ENCODE measurements at places on chromosomes 4 and X.

- no peak for DNase-seq
These were observed 155.0 kb downstream of the QDPR start for GRCh38 chr4:17356926-17357325.

- no peak for DNase-seq
These were observed 2.5 kb downstream of the USP51 start for GRCh38 chrX:55487143-55487542.

GRCh38 chr4:142886566-142886965 lies 40.5 kb upstream of the INPP4B start:
- no peak for DNase-seq

DNA sequence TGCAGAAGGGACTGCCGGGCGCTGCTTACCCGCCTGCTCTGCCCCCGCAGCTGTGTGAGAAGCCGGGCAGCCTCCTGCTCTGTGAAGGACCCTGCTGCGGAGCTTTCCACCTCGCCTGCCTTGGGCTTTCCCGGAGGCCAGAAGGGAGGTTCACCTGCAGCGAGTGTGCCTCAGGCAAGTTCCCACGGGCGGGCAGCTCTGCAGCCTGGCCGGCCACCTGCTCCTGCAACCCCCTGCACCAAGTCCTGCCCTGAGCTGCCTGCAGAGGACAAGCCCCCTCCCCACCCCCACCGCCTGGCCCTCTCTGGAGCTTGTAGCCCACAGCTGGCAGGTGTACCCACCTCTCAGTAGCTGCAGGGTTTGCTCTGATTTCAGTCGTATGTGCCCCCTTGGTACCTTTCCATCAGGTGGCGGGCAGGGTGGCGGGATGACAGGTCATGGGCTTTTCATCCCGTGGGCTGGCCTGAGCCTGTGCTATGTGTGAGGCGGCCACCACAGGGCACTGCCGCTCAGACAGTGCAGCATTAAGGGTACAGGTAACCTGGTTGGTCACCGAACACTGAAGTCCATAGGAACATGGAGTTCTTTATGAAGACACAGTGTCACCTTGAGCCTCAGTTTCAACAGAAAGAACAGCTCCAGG lies 56.6 kb downstream of the NELFA start:
- DNase-seq: no peak

GRCh38 chr4:151468715-151469696 lies 60.0 kb downstream of the FHIP1A start:
- no peak for DNase-seq

- no peak for DNase-seq
These were observed 49.5 kb upstream of the STOX2 start for GRCh38 chr4:183855323-183856190.

GRCh38 chr4:6873291-6873690 lies 36.3 kb upstream of the TBC1D14 start:
- no peak for DNase-seq

- no peak for DNase-seq
These were observed 239.9 kb downstream of the NKX6-1 start for GRCh38 chr4:84258905-84259830.

DNA sequence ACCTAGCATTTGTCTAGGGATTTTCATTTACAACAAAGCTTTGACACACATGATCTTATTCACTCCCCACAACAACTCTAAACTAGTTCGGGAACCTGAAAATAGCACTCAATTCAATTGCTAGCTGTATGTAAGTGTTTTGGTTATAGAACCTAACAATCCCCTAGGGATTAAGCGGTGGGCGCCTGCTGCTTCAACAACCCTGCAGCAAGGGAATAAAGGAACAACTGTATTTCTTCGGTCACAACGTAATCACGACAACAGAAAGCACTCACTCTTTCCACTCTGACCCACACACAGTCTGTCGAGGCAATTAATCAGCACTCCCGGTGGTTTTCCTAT lies 674 bp upstream of the DIAPH2 start:
- DNase-seq: no peak

DNA sequence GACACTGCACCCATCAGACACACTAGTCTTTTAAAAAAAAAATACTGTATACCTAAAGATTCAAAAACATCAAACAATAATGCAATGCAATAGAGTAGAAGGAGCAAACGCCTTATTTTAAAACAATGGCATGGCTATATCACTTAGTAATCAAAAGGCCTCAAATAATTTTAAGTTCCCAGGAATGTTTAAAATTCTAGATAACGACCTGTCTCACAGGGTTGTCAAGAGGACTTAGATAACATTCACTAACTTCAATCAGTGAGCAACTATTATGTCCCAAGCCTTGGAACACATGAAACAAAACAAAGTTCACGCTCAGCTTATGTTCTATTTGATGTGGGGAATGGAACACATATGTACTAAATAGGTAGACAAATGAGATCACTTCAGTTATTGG lies 106.5 kb downstream of the FRYL start:
- no peak for DNase-seq

GRCh38 chrX:22889819-22890218 lies 109.9 kb upstream of the DDX53 start:
- no peak for DNase-seq

DNA sequence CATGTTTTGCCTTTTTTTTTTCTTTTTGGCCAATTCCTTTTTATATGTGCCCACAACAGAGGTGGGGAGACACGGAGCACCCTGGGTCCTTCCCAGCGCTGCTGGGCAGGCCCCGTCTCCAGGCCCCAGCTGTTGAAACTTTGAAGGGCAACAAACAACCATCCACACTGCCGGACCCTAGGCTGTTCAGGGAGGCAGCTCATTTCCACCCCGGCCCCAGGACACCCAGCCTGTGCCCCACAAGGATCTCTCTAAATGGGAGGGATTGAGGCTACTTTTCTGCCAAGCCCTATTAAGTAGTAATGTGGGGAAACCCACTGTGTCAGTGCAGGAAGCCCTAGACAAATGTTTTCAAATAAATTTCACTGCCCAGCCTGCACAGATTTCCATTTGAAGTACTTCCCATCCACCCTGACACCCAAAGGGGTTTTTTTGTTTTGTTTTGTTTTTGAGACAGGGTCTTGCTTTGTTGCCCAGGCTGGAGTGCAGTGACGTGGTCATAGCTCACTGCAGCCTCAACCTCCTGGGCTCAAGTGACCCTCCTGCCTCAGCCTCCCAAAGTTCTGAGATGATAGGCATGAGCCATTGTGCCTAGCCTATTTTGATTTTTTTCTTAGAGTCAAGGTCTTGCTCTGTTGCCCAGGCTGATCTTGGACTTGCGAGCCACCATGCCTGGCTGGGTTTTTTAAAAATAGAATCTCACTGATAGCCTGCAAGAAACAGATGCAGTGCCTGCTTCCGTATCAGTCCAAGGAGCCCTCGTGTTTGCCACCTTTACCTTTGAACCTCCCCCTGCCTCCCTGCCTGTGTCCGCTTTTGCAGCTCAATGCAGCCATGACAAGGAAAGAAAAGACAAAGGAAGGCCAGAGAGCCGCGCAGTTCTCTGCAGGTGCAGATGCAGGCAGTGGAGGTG lies 13.4 kb upstream of the CLCN4 start:
- no peak for DNase-seq

GRCh38 chr4:6372649-6373525 lies 99.5 kb downstream of the PPP2R2C start:
- DNase-seq: peak; percentile 4

DNA sequence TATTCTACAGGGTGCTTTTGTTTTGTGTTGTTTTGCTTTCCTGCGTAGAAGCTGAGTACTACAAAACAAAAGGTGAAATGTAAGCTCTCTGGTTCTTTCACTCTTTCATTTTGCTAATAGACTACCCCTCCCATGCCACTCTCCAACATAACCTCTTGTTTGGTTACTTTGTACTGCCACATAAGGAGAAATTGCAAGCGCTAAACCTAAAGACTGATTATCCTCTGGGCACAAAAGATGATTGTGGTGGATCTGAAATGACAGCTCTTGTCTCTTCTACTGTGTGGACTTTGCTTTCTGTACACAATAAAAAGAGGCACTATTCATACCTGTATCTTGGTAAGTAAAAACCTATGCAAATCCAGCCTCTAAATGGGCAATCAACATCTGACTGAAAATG lies 5.3 kb downstream of the MBNL3 start:
- DNase-seq: no peak

- no peak for DNase-seq
These were observed 21.4 kb upstream of the SCRG1 start for GRCh38 chr4:173420324-173420752.
